ENCODE measurements at places on chromosomes 5 and 9.

GRCh38 chr9:98228392-98229089, 26.9 kb downstream of the TBC1D2 start:
- no peak for DNase-seq

GRCh38 chr9:133995012-133995896, 3.1 kb upstream of the VAV2 start:
- DNase-seq: no peak

GRCh38 chr5:100890461-100891008, 12.5 kb downstream of the ST8SIA4 start:
- DNase-seq: no peak

- peak; percentile 80 for DNase-seq
Observed at GRCh38 chr9:19229595-19230354, 718 bp upstream of the DENND4C start.

DNA sequence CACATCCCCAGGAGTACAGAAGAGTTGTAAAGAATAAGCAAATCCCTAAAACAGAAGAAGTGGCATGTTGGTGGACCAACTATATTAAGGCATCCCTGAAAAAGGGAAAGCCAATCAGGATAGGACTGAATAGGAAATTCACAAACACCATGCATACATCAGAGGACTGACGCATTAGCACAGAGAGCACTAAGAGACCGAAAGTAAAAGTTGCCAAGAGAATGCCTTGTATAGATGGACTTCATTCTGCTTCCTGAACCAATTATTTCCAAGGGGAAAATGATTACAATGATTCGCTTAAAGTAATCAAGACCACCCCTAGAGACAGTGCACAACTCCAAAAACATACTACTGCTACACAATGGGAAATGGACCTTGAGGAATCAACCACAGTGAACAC, 33.5 kb downstream of the SHC3 start:
- no peak for DNase-seq

GRCh38 chr9:114551750-114552685, 35.6 kb upstream of the ATP6V1G1 start:
- no peak for DNase-seq

DNA sequence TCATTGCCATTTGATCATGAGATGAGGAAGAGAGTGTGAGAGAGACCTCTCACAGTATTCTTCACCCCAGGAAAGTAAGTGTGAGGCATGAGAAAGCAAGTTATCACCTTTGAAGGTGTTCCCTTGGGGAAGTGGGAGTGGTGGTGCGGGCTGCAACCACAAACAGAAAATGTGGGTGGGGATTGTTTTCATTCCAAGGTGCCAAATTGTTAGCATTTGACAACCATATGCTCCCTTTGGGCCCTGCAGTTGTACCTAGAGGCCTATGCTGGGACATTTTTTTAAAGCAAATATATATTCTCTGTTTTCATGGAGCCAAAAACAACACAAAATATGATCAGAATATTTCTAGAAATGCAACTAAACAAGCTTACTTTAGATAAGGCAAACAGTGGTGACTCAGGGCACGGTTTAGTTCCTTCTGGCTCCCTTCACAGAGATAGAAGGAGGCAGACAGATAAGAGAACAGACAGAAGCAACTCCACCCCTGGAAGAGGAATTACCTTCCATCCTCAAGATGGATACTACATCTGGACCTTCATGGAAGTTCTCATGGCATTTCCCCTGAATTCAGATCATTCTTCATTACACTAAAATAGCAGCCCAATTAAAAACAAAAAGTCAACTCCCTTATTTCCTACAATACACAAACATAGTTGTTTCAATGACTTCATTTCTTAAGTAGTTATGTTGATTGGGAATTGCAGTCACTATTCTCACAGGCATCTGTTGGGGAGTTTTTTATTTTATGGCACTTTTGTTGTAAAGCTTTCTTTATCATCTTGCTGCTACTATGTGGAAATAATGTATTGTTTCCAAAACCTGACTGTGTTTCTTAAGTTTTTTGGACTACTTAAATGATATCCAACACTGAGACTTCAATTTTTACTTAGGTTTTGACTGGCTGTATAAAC, 416.6 kb downstream of the PLK2 start:
- no peak for DNase-seq

All from neural crest cell (in vitro differentiated cells).